ENCODE measurements at places on chromosomes 3 and 15.

DNA sequence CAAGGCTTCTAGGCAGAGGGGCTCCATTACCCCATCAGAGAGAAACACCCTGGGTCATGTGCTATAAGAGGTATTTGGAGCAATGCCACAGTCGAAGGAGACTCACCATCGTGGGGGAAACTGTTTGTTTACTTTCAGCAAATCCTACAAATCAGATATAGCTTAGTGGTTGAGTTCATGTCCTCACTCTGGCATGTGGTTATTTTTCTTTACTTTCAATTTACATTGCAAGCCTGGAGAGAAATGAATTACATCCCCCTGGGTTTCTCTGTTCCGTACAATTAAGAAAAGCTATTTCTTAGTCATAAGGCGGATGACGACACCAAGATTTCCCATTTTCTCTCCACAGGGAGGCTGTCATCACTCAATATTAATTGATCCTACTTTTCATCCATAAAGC lies 36.9 kb downstream of the RFTN1 start:
- H3K4me1 ChIP-seq: peaks cover 68% of the 10 kb centered on the region
- H3K4me3 ChIP-seq: peak overlapping the region; percentile 8
- peak overlapping the region; percentile 77 for H3K27ac ChIP-seq
- DNase-seq: peak; percentile 98

DNA sequence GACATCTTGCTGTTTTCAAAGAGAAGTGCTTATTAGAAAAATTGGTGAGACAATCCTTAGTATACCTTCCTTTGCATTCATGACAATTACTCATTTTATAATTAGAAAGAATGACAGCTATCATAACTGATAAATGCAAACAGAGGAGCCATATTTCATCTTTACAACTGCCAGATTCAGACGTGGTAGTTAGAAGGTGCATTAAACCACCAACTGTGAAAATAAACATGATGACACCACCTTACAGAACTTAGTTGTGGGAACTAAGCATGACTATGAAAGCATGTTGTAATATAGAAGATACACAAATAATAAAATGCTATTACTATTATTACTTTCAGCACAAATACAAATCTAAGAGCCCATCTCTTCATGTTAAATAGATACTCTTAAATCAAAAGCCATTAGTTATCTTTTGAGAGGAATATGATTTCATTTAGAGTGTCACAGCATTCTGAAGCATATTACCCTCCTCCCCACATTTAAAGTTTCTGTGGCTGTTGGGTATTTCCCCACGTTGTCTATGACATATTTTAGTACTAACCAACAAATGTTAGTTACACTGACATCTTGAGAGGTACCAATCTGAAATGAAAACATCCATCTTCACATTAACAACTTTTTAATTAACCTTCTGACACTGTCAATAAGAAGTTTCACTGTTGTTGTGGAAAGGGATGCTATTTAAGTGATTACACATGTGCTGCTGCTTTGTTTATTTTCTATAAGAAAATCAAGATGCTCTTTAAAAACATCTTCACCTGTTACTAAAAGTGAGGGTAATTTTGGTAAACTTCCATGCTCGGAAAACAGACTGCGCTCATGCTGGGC lies 163.8 kb downstream of the LSAMP start:
- H3K4me1 ChIP-seq: no peaks in the 10 kb centered on the region
- no peak for DNase-seq
- H3K4me3 ChIP-seq: no peak overlapping the region
- no peak overlapping the region for H3K27ac ChIP-seq

DNA sequence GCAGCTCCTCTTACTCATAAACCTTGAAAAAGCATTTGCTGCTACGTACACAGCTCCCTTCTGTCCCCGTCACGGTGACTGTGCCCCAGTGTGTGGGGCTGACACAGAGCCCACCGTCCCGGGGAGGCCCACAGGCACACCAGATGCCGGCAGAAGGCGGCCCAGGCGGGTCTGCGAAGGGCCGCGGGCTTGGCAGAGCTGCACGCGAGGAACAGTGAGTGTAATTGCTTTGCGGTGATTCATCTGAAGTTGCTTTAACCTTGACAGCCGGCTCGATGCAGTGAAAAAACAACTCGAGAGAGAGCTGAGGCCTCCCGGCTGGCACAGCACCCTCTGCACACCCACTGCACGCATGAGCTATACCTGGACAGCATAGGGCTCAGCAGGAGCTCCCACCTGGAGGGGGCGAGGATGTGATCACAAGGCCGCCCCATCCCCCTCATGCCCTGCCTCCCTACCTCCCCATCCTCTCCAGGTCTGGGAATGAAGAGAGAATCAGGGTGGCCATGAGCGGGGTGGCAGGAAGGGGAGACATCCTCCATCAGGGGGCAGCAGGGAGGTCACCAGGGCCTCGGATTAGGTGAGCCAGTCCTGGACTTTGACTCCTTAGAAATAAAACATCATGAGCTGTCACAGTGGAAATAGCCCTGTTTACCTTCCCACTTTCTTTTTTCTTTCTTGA lies 172.7 kb downstream of the MEGF11 start:
- no peaks in the 10 kb centered on the region for H3K36me3 ChIP-seq
- peaks cover 27% of the 10 kb centered on the region for H3K27me3 ChIP-seq
- H3K27ac ChIP-seq: no peak overlapping the region
- H3K4me3 ChIP-seq: no peak overlapping the region

- no peaks in the 10 kb centered on the region for H3K27me3 ChIP-seq
- no peak for DNase-seq
- no peak overlapping the region for H3K4me3 ChIP-seq
- no peaks in the 10 kb centered on the region for H3K4me1 ChIP-seq
These were observed 736.5 kb downstream of the VGLL3 start for GRCh38 chr3:86254480-86254879.

GRCh38 chr3:52117537-52117936 lies 36.7 kb downstream of the POC1A start:
- H3K4me1 ChIP-seq: peaks cover 5% of the 10 kb centered on the region
- H3K27me3 ChIP-seq: no peaks in the 10 kb centered on the region
- DNase-seq: no peak
- no peaks in the 10 kb centered on the region for H3K36me3 ChIP-seq

- no peak for DNase-seq
- H3K27ac ChIP-seq: no peak overlapping the region
- no peaks in the 10 kb centered on the region for H3K36me3 ChIP-seq
These were observed 156.2 kb downstream of the ADAMTSL3 start for GRCh38 chr15:83810110-83810509.

- no peaks in the 10 kb centered on the region for H3K36me3 ChIP-seq
- DNase-seq: no peak
- no peaks in the 10 kb centered on the region for H3K27me3 ChIP-seq
These were observed 140.4 kb upstream of the MBNL1 start for GRCh38 chr3:152128356-152128755.

DNA sequence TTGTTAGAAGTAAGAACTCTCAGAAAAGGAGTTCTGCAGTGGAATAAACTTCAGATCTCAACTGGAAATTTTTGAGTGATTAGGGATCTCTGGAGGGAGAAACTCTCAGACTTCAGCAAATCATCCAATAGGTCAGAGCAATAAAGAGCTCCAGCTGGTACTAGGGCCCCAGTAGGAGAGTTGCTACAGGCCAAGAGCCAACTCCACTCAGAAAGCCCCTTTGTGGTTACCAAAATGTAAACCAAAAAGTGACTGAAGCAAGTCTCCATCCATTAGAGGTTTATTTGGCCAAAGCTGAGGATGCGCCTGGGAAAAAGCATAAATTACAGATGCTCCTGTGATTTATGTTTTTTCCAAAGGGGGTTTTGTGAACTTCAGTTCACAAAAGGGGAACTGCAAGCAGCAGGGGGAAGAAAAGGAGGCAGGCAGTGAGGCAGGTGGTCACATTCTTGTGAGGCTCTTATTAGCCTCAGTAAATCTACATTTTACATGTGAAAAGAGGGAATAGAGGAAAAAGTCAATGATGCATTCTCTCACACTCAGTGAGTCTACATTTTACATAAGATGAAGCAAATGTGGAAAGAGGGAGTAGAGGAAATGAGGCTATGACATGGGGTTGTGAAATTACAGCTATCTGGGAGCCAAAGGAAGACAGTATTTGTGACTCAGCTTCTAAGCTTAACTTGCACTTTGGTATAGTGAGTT lies 92.4 kb upstream of the DAZL start:
- H3K36me3 ChIP-seq: no peaks in the 10 kb centered on the region
- no peak overlapping the region for H3K27ac ChIP-seq
- no peaks in the 10 kb centered on the region for H3K4me1 ChIP-seq
- no peak overlapping the region for H3K4me3 ChIP-seq
- no peak for DNase-seq
- no peaks in the 10 kb centered on the region for H3K27me3 ChIP-seq

- DNase-seq: no peak
- H3K36me3 ChIP-seq: no peaks in the 10 kb centered on the region
- no peak overlapping the region for H3K4me3 ChIP-seq
- H3K27me3 ChIP-seq: no peaks in the 10 kb centered on the region
- H3K4me1 ChIP-seq: peaks cover 26% of the 10 kb centered on the region
These were observed 12.7 kb downstream of the SEMA4B start for GRCh38 chr15:90213818-90214204.

DNA sequence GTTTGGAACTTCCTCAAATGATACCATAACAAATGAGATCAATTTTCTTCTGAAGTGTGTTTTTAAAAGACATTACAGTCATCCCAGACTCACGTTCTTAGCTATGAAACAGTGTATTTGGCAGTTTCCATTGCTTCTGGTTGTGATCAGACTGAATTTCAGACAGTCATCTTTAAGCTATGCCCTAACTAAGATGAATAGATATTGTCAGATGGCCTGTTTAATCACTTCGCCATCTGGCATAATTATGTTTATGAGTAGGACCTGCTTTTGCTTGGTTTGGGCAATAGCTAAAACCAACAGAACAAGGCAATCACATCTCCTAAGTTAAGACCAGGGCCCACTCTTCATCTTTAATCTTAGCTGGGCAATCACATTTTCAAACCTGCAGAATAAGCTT lies 313.1 kb downstream of the SV2B start:
- H3K4me1 ChIP-seq: no peaks in the 10 kb centered on the region
- DNase-seq: peak; percentile 63

DNA sequence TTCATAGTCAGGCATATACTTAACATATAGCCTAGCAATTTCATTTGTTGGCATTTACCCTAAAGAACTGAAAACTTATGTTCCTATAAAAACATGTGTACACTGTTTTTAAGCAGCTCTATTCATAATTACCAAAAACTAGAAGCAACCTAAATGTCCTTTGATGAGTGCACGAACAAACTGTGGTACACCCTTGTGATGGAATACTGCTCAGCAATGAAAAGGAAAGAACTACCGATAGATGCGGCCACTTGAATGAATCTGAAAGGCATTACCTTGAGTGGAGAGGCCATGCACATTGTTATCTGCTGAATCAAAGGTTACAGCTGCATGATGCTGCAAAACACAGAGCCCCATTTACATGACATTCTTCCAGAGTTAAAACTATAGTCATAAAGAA lies 44.7 kb downstream of the CFAP92 start:
- H3K27me3 ChIP-seq: peaks cover 6% of the 10 kb centered on the region
- no peak for DNase-seq
- no peak overlapping the region for H3K4me3 ChIP-seq

- H3K27me3 ChIP-seq: no peaks in the 10 kb centered on the region
- no peak for DNase-seq
- H3K4me3 ChIP-seq: no peak overlapping the region
- no peaks in the 10 kb centered on the region for H3K36me3 ChIP-seq
- no peaks in the 10 kb centered on the region for H3K4me1 ChIP-seq
These were observed 1218.3 kb upstream of the CADM2 start for GRCh38 chr3:83740504-83740903.

DNA sequence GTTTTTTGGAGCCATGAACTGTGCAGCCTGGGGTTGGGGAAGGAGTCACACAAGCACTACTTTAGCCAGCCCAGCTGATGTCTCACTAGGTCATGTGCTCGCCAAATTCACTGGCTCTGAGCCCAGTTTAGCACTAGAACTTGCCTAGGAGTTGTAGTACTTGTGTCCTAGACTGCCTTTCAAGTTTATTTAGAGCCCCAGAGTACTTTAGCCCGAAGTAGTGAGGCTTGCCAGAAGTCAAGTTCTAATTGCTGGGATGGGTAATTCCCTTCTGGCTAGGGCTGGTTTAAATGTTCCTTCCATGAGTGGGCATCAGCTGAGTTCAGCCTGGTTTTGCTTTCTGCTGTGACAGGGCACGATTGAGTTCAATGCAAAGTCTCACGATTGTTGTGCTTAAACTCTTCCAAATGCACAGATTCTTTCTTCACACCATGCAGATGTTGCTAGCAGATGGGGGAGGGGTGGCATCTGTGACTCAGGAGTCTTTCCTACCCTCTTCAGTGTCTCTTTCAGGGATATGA lies 228.2 kb upstream of the ZPLD1 start:
- no peaks in the 10 kb centered on the region for H3K36me3 ChIP-seq
- H3K27me3 ChIP-seq: no peaks in the 10 kb centered on the region
- no peak overlapping the region for H3K27ac ChIP-seq
- DNase-seq: peak; percentile 66
- H3K4me1 ChIP-seq: peaks cover 6% of the 10 kb centered on the region

GRCh38 chr3:109023656-109024254 lies 70.1 kb upstream of the GUCA1C start:
- no peaks in the 10 kb centered on the region for H3K36me3 ChIP-seq
- H3K4me1 ChIP-seq: no peaks in the 10 kb centered on the region
- no peaks in the 10 kb centered on the region for H3K27me3 ChIP-seq
- DNase-seq: peak; percentile 25

DNA sequence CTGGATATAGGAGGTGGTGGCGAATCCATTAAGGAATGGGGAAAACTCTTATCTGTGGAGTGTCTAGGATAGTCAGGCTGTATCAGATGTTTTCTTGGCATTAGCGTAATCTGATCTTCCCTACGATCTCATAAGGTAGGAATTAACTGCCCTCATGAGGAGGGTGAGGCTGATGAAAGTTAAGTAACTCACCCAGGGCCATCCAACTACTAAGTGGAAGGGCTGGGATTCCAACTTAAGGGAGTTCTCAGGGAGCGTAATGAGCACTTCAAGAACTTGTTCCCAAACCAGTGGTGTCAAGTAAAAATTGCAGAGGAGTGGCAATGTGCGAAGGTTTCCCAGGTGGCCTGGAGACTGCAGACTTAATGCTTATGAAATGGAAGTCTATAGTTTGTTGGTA lies 55.9 kb upstream of the OSBPL11 start:
- H3K4me1 ChIP-seq: peaks cover 5% of the 10 kb centered on the region
- H3K27ac ChIP-seq: no peak overlapping the region
- H3K4me3 ChIP-seq: no peak overlapping the region
- peak; percentile 32 for DNase-seq
- H3K27me3 ChIP-seq: no peaks in the 10 kb centered on the region
- no peaks in the 10 kb centered on the region for H3K36me3 ChIP-seq

- no peak overlapping the region for H3K4me3 ChIP-seq
- no peak overlapping the region for H3K27ac ChIP-seq
- DNase-seq: peak; percentile 10
- no peaks in the 10 kb centered on the region for H3K36me3 ChIP-seq
These were observed 42.2 kb downstream of the TBC1D2B start for GRCh38 chr15:78035321-78035751.

Measured in astrocyte (in vitro differentiated cells and primary cell).